AG09319 (cell line): ENCODE measurements at places on chromosomes 2 and 18.

GRCh38 chr2:236366397-236366796 is 102.2 kb upstream of the ASB18 start:
- no peak for DNase-seq

- DNase-seq: no peak
These were observed 6.7 kb downstream of the PELI1 start for GRCh38 chr2:64137567-64137966.

GRCh38 chr2:3805201-3805939 is 102.0 kb downstream of the DCDC2C start:
- no peak for DNase-seq

GRCh38 chr2:8872821-8873432 is 35.5 kb upstream of the KIDINS220 start:
- DNase-seq: peak; percentile 24

DNA sequence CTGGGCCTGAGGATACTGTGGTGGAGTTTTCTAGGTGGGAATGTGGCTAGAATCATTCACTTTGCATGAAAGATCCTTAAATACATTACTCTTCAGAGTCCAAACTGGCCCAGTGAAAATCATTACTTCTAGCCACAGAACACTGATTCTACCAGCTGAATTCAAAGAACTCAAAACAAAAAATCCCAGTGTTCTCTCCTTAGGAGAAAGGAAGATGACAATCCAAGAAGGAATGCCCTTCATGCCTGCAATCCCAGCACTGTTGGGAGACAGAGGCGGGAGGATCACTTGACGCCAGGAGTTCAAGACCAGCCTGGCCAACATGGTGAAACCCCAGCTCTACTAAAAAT is 35.2 kb downstream of the FAM228A start:
- no peak for DNase-seq

- DNase-seq: no peak
These were observed 69.2 kb downstream of the MARCHF4 start for GRCh38 chr2:216302981-216303676.

DNA sequence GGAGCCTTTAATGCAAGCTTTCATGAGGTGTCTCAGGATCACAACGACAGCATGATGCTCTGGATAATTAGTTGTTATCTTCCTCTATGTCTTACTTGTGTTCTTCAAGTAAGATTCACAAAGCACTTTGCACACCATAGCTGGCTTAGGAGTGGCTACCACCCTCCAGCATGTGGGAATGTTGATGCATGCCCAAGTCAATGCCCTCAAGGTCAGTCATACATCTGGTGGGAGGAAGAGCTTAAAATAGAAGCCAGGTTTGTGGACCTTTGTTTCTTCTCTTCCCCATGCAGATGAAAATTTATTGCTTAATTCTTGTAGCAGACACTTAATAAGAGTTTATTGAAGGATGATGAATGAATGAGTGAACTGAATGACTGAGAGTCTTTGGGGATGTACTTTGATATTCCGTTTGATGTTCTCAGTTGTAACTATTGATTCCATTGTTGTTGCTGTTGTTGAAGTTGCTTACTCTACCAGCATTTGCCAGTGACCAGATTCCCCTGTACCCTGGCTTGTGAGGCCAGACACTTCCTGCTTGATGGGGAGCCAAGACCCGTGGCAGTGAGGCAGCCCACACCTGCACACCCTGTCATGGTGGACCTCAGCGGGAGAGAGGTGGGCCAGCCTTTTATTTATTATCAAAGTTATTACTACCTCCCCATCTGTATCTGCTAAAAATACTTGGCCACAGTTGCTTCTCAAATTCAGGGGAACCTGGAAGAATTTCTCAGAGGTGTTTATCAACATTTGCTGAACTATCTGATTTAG is 137.8 kb downstream of the LAMA3 start:
- DNase-seq: no peak

GRCh38 chr18:47422524-47422923 is 171.1 kb upstream of the SKOR2 start:
- DNase-seq: no peak

GRCh38 chr18:79944126-79944731 is 7.2 kb downstream of the SLC66A2 start:
- no peak for DNase-seq

GRCh38 chr18:78292618-78293380 is 686.8 kb upstream of the SALL3 start:
- DNase-seq: no peak
